ENCODE measurements at places on chromosomes 5 and 9.

DNA sequence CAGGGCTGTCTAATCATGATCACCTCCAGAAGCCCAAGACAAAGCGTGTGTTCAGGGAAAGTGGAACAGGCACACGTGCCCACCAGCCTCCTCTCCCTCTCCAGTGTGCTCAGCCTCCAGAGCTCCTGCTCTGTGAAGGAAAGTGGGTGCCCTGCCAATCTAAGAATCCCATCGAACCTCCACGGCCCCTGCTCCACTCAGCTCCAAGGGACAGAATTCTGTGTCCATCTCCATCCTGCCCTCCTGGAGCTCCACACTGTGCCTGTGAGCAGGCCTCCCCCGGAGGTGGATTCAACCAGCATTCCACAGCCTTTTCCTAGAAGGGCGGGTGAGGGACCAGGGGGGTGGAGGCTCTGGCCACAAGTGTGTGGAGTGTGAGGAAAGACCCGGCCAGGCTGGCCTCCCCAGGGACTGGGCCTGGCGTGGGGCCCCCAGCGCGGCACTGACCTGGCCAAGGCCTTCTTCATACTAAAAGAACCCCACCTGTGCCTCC, 6.0 kb downstream of the EEIG1 start:
- DNase-seq = no peak

DNA sequence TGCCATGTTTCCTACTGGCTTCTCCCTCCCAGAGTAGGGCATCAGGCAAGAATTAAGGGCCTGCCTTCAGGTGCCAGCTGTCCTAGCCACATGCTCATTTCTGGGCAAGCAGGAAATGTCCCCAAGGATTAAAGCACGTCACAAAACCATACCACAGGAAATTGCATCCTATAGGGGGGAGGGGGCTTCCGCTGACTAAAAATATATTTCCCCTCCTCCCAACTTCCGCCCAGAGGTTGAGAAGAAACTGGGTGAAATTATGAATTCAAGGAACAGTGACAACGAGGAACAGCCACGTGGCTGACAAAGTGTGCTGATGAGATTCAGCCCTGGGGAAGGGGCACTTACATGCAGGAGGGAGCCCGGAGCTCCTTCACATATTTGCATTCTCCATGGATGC, 4.1 kb downstream of the HBEGF start:
- DNase-seq = no peak

DNA sequence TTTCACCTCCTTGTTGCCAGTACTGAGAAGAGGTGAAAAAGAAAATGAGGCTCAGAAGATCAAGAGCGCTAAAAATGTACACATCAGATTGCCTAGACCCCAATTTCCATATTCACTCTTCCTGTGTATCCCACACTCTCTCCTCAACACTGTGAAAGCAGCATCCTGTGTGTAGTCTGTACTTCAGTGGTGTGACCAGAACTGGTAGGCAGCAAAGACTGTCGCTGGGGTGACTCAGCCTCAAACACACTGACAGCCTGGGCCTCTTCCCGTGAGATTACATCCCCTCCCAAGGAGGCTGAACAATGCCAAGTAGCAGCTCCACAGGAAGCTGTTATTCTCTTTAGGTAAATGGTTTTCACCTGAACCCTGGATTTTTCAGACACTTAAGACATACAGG, 135.5 kb downstream of the CCDC192 start:
- no peak for DNase-seq

DNA sequence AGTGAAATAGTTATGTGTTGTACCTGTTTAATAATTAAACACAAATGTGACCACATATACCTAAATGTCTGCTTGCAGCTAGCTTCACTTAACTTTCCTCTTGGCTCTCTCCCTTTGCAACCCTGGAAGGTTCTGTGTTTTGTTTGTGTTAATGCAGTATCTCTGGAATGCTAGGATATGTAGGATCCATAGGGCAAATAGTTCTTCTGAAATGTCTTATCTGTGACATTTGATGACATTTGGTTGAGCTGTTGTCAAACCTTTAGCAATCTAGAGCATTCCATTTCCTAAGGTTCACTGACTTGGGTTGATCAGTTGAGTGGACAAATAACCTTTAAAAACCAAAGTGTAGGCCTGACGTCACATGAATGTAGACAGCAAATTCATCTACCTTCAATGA, 21.8 kb downstream of the CTNNA1 start:
- DNase-seq = no peak

- DNase-seq = no peak
Measured at GRCh38 chr9:84218322-84218721, 122.2 kb downstream of the SLC28A3 start.

GRCh38 chr9:2231829-2232228, 216.7 kb downstream of the SMARCA2 start:
- DNase-seq = no peak

- DNase-seq = no peak
Measured at GRCh38 chr5:78813286-78813685, 164.7 kb upstream of the LHFPL2 start.

DNA sequence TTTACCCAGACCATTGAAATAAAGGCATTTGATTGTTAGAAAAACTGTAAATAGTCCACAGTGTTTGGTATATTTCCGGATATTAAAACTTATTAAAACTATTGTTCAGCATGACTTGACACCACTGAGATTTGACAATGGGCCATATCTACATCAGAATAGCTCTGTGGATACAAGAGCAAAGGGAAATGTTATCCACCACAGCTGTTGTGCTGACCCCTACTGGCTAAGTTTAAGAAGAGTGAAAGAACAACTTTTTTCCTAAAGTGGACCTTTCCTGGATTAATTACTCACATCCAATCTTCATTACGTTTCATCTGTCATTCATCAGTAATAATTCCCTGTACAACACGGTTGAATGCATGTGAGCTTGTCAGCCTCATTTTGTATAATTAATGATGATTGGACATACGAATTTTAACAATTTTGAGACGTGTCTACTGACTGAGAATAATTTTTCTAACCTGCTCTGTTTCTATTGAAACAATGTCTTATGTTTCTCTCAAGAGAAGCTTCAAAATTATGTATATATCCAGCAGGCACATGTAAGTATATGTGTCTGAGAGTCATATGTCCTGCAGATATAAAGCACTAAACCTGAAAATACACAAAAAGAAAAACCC, 1952.6 kb downstream of the MAT2B start:
- no peak for DNase-seq

DNA sequence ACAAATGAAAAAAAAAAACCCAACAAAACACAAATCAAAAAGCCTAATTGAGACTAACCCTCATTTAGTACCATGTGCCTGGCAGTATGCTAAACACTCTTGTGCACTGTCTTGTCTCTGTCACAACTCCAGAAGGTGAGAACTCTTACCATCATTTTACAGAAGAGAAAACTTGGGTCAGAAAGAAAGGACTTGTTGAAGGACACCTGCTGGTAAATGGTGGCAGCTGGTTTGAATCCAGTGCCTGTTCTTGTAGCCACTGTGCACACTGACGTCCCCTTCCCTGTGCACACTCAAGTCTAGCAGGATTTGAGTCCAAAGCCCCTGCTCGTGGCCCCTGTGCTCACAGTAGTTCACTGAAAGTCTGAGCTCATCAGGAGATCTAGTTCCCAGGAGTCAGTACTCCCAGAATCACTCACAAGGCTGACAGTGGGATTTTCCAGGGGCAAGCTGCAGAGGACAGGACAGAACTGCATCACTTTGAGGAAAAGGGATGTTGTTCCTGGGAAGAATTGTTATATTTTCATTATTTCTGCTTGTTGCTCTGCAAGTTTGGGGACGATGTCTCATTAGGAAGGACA, 43.0 kb upstream of the HSD17B4 start:
- DNase-seq = no peak

GRCh38 chr5:124902097-124902821, 155.8 kb upstream of the ZNF608 start:
- DNase-seq = no peak

GRCh38 chr5:76391014-76391413, 12.1 kb upstream of the IQGAP2 start:
- no peak for DNase-seq

- no peak for DNase-seq
Measured at GRCh38 chr5:173753307-173754168, 134.6 kb upstream of the CPEB4 start.

DNA sequence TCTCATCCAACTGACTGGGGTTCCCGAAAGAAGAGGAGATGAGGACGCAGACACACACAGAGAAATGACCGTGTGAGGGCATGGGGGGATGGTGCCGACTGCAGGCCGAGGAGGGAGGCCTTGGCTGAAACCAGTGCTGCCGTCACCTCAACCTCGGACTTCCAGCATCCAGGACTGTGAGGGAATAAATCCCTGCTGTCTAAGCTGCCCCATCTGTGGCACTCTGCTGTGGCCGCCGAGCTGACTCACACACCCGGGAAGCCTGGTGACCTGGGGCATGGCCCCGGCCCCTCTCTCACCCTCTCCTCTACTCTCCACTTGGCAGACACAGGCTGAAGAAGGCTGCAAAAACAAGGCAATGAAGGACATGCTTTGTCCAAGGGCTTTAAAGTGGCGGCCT, 4.4 kb upstream of the COL5A1 start:
- DNase-seq = no peak

DNA sequence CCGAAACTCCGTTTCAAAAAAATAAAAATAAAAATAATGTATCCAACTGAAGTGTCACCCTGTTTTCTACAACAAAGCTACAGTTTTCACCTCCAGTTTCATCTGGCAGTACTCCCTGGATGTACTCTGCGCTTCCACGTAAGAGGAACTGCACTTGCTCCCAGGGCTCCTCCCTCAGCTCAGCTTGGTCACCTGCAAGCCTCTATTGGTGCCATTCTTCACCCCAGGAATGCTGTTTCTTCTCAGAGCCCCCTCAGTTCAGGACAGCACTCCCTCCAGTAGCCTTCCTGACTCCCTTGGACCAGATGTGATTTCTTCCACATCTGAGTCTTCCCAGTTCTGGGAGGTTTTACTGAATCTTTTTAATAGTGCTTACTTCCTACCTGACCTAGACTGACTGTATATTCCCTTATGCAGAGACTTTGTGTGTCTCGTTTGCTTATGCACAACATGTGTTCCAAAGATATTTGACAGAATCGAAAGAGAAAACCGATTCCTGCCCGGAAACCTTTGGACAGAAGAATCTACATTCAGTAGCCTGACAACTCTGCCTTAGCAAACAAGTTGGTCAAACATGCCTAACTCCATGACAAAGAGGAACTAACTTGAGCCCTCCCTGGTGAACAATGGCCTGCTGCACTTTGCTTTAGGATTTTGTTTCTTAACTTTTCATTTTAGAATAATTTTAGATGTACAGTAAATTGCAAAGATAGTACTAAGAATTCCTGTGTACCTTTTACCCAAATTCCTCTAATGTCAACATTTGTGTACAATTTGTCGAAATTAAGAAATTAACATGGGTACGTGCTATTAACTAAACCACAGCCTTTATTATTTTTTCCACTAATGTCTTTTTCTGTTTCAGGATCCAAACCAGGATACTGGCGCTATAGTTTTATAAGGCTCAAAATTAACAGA, 814 bp downstream of the CCDC125 start:
- no peak for DNase-seq

GRCh38 chr9:100394032-100394695, 32.8 kb upstream of the MSANTD3 start:
- no peak for DNase-seq

DNA sequence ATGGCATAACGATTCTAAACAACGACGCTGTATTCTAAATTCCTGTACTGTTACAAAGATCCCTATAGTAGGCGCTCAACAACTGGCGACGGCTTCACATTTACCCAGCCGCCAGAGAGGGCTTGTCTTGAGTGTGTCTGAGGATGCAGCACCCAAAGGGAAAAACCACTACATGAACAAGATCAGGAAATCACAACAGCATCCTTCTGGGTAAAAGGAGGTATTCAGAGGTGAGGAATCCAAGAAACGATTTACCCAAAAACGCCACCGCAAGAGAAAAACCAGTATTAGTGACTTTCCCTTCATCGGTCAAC, 711 bp downstream of the TTC33 start:
- peak; percentile 5 for DNase-seq

- no peak for DNase-seq
Measured at GRCh38 chr9:91698266-91698665, 251.8 kb downstream of the ROR2 start.

GRCh38 chr9:34606190-34606589, 5.7 kb downstream of the RPP25L start:
- DNase-seq = no peak

DNA sequence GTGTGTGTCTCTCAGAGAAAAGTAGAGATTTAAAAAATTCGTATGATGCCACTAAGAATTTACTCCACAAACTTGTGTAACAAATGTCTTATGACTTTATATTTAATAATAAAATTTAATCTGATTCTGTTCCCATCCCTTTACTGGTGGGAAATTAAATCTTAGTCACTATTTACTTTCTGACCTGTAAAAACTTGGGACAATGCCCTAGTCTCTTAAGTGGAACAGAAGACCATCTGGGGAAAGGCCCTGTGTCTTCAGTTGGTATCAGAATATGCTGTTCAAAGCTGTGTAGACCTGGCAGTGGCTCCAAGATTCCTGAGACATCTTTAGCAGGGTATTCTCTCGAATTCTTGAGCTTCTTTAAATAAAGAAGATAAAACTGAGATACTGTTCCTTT, 2.6 kb upstream of the BDP1 start:
- no peak for DNase-seq

- no peak for DNase-seq
Measured at GRCh38 chr5:172145870-172146747, 41.9 kb downstream of the STK10 start.

DNA sequence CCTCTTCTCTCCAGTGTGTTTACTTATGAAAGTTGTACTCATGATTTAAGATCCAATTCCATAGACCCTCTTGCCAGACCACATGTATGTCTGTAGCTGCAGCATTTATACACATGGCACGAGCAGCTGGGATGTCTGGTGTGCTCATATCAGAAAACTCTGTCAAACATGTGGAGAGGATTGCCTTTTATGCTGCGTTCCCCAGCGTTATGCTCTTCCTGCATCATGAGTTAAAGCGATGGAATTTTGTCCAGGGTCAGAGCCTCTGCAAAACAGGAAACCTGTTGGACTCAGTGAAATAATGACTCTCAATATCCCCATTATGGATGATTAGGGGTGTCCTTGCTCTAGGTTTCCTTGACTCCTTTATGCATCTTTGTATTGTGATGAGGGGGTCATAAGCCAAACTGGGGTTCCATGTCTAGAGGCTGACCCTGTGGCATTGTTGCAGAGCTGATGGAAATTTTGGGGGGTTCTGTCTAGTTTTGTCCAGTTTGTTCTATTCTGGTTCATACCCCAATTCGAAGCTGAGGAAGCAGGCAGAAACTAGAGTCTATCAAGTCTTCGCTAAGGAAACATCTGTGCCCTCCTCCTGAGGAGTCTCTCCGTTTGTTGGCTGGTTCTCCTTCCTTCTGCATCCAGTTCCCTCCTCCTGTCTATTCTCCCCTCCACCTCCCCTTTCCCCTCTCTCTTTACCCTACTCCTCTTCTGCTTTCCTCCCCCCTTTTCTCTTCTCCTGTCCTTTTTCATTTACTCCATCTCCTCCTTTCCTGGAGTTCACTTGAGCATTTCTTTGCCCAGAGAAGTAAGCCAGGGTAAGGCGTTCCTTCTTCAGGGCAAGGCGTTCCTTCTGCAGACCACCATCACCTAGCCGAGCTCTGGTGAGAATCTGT, 252.8 kb downstream of the MAST4 start:
- DNase-seq = no peak

- no peak for DNase-seq
Measured at GRCh38 chr9:16672501-16672900, 198.0 kb downstream of the BNC2 start.

- no peak for DNase-seq
Measured at GRCh38 chr9:125409637-125410521, 148.3 kb downstream of the GAPVD1 start.
